ENCODE measurements at places on chromosomes 5 and 9.

DNA sequence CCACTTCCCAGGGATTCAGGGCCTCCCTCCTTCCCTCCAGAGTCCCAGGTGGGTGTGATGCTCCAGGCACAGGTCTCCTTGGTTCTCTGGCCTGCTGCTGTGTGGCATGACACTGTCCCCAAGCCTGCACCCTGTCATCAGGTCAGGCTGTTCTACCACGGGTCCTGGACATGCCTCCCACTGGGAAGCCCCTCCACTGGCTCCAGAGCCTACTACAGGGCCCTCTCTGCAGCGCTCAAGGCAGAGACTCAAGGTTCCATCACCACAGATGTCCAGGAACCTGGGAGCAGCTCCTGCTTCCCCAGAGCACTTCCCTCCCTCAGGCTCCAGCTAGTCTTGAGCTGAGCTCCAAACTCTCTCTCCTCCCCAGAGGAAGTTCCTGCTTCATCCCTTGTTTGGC is 237.3 kb downstream of the PBX3 start:
- no peak for DNase-seq

GRCh38 chr9:136952321-136952850 is 313 bp downstream of the LCN12 start:
- no peak for DNase-seq

DNA sequence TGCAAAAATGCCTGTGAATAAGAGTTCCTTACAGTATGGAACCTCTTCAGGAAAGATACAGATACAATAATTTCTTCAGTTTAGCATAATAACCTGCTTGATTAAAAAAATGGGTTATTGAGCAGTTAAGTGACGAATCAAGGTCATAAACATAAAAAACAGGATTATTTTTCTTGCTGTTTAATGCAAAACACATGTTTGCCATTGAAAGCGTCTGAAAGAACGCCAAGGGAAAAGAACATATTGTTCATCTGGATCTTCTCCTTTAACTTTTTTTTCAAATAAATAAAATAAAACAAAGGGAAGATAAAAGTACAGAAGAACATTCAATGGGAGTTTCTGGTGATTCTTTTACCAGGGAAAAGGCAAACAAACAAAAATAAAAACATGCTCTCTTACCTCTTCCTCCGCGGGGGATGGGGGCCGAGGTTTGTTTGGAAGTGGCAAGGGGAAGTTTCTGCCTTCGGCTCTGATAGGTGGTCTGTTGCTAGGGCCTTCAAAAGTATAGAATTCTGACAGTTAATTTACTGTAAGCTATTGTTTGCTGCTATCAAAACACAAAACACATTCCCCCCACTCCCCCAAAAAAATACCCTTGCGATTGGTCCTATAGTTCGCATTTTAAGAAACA is 20.1 kb downstream of the C5orf58 start:
- no peak for DNase-seq

- DNase-seq, result no peak
Observed at GRCh38 chr9:126630458-126631237, 16.9 kb downstream of the LMX1B start.
